ENCODE measurements at places on chromosomes 4 and X.
A peak's percentile ranks its signal among the peaks of the same experiment; 100 is the strongest.

DNA sequence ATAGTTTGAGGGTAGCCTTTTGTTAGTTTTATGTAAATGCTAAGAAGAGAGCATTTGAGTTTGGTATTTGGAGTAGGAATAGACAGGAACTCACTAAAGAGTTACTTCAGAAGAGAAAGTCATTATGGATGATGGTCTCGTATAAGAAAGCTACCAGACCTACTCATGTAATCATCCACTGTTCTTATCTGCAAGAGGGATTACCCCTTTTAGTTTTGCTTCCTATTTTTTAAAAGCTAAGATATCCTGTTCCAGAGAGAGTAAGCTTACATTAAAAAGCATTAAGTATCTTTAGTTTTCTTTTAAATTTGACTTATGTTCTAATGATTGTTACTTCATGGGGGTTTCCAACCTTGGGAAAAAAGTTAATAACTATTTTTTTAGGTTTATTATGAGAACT, 12.5 kb upstream of the ART3 start:
- no peak for DNase-seq

DNA sequence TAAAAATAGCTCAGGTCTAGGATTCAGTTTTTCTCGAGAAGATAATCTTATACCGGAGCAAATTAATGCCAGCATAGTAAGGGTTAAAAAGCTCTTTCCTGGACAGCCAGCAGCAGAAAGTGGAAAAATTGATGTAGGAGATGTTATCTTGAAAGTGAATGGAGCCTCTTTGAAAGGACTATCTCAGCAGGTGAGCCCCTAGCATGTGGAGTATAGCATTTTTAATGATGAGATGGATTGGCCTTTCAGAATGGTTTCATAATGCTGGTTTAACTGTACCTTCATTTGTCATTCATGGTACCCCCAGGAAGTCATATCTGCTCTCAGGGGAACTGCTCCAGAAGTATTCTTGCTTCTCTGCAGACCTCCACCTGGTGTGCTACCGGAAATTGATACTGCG, 79.4 kb downstream of the SLC10A6 start:
- no peak for DNase-seq

GRCh38 chrX:55220119-55220794, at the start of gene PAGE5:
Gene PAGE5 (plus strand): TSS chrX:55220346. CDS start chrX:55221383, 1,037 bp downstream.
- no peak for DNase-seq

- DNase-seq = no peak
Observed at GRCh38 chr4:150354214-150354796, 227.6 kb upstream of the MAB21L2 start.

GRCh38 chr4:30402276-30402675, 317.9 kb upstream of the PCDH7 start:
- no peak for DNase-seq

DNA sequence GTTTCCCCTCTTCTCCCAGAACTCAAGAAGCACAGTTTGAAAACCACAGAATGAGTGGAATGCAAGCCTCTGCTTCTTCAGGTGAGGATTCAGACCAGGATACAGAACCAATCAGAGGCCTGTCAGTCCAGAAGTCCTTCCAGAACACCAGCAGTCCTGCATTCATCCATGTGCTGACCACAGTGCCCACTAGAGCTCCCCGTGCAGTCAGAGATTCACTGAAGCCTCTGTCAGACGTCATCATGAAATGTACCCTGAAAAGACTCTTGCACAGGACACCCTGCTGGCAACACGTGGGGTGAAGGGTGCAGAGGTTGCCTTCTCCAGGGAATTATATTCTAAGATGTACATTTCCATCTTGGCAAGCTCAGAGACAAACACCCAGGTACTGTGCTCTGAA, 75.9 kb upstream of the LSM6 start:
- DNase-seq = no peak

DNA sequence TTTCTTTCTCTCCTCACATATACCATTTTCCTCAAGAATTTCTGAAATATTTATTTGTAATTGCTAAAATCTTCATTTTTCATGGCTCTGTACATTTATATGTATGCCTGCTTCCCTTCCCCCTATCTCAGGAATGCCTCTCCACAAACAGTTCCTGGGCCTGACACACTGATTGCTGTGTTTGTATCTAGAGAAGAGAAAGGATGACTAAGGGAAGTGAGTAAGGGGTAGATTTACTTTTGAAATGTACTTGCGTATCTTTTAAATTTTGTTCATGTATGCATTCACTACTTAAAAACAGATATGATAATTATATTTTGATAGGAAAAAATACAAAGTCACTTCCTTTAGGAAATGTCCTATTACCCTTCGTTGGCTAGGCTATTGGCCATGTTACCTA, 790.8 kb downstream of the PCDH18 start:
- no peak for DNase-seq

- DNase-seq = no peak
Observed at GRCh38 chr4:48499551-48500066, 9.6 kb downstream of the ZAR1 start.

DNA sequence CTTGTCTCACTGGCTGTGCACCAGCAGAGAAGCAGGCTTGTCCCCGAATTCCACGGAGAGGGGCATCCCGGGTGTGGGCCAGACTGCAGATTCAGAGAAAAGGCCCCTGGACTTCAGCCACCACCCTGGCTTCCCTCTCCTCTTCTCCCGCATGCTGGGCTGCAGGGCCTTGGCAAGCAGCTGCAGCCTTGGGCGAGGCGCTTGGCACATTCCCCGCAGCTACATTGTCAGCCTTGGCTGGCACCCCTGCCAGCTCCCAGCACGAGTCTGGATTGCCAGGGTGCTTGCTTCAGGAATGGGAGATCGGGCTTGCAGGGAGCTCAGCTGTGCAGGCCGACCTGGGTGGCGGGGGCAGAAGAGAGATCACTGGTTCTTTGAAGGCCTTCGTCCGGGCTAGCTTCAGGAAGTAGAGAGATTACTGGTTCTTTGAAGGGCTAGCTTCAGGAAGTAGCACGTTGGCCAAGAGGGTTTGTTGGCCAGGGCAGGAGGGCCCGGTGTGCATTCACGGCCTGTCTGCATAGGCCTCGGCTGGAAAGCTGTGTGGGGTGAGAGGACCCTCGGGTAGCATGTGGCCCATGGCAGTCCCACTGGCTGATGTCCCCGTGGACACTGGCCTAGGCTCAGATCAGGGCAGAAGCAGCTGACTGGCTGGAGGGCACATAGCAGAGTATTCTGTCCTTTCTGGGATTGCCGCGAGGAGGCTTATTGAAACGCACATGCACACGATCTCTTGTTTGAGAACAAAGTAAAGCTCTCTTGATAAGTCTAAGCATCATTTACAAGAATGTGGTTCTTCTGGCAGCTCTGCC, 2.7 kb downstream of the ABCD1 start:
- no peak for DNase-seq

- DNase-seq = peak; percentile 48
Observed at GRCh38 chr4:185165605-185166063, 22.6 kb downstream of the SLC25A4 start.

GRCh38 chr4:152672206-152673092, 7.3 kb downstream of the TMEM154 start:
- no peak for DNase-seq

GRCh38 chr4:62256479-62256878, 1056.4 kb downstream of the ADGRL3 start:
- no peak for DNase-seq

GRCh38 chr4:96315815-96316214, 475.9 kb downstream of the PDHA2 start:
- DNase-seq = no peak

All from stromal cell of bone marrow (primary cell).